Left kidney (tissue), 8 donors: ENCODE measurements at places on chromosomes 5 and 9.

- no peak for DNase-seq
These were observed 34.3 kb downstream of the MRPL36 start for GRCh38 chr5:1765141-1765879.

DNA sequence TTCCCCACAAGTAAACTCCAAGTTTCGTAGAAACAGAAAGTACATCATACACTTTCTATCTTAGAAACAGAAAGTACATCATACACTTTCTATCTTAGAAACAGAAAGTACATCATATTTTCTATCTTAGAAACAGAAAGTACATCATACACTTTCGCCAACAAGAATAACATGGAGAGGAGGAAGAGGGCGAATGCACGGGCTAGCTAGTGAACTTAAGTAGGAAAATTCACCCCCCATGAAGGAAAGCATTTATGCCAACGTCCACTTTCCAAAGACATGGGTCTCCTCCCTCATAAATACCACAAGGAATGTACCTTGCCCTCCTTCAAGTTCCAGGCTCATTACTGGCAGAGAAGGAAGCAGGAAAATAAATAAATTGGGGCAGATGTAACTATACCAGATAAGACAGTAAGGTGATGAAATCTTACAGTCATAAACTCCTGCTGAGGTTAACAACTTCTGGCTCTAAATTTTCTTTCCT, 64.7 kb downstream of the FRMD3 start:
- DNase-seq = no peak

GRCh38 chr5:142014911-142015584, 2.2 kb upstream of the GNPDA1 start:
- DNase-seq = no peak

DNA sequence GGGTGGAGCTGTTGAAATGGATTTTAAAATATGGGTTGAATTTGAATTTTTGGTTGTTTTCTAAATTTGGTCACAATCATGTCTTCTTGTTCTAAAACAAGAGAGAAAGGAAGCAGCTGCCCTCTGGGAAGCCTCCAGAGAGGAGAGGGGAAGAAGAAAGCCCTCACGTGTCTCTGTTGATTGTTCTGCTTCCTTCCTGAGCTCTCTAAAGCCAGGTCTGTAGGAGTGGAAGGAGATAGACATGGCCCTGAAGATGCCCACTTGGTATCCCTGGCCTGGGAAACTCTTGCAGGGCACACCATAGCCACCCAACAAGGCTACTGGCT, 59.6 kb downstream of the GALNT12 start:
- DNase-seq = no peak

DNA sequence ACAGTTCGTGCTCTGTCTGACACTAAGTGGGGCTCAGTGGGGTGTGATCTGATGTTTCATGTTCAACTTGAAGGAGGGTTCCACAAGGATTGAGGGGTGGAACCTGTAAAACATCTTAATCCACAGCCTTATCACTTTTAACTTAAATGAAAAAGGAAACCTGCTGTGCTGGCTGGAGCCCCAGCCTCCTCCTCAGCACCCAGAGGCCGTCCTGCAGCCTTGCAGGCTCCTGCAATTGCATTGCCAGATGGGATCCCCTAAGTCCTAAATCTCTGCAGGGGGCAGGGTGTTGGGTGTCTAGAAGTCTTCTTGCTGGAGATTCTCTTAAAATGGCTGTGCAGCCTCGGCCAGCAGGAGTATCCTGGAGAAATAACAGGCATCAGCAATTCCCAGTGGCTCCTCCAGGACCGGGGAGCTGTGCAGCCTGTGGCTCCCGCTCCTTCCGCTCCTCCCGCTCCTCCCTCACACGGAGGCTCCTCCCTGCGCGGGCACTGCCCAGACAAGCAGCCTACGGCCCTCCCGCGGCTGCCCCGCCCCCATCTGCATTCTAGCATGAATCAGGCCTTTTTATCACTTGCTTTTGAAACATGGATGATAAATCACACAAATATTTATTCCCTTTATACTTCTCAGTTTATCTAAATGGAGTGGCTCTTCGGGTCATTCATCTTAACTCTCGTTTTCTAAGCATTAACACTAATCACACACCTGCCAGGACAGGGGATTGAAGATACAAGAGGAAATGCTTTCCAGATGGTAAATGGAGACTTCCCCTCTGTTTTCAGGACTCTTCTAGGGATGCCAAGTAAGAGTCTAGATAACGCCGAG, 131.0 kb downstream of the ADAMTS16 start:
- DNase-seq = peak; percentile 49

DNA sequence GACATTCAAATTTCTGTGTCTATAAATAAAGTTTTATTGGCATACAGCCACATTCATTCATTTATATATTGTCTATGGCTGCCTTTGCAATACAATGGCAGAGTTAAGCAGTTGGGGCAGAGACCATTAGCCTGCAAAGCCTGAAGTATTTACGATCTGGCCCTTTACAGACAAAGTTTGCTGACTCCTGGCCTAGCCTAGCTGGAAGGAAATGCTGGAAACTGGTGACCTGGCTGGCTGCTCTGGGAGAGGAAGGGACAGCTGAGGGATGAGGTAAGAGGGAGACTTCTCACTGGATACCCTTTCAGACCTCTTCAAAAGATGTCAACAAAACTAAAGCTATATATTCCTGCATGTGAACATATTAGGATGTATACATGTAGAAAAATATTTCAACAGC, 66.0 kb upstream of the PPARGC1B start:
- no peak for DNase-seq

- no peak for DNase-seq
These were observed 6.1 kb upstream of the RASGEF1C start for GRCh38 chr5:180214870-180215770.

GRCh38 chr5:68405026-68405684, 189.6 kb downstream of the PIK3R1 start:
- DNase-seq = no peak

DNA sequence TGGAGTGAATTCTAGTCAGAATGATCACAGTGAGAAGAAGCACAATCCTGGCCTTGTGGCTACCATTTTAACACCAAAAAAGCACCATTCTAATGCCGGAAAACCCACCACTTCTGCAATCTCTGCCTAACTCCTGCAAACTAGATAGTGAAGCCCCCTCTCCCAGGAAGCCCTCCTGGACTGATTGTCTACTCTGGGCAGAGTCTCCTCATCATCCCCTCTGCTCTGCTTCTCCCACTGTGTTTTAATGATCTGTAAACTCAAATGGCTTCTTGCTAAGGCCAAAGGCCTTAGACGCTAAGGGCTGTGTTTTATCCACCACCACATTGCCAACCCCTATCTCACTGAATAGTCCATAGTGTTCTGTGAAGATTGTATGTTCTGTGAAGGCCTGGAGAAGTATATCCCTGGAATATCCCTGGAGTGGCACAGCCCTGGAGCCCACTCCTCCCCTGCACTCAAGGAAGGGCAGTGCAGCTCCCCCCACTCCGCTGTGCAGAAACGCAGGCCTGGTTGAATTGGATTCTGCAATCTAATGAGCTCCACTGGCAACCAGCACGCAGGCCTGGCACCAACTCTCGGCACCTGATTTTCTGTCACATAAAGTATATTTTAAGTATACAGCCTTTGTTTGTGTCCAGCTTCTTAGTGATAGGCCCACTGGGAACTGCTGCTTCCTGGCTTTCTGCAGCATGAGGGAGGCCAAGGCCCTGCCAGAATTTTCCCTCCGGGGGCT, 126.3 kb downstream of the ATPSCKMT start:
- no peak for DNase-seq

DNA sequence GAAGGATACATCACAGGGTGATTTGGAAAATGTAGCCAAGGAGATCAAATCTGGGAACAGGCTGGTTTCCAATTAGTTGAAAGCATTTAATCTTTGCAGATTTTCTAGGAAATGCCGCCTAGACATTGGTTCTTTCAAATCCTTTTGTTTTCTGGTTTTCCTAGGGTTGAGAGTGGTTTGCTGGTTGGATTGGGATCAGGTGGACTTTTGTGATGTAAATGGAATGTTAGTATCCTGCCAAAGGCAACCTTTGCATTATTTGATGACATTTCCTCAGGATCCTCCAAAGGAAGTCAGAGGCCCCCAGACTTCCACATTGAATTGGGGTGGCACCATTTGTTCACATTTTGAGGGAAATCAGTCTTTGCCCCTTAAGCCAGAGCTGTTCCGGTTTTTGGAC, 245.5 kb upstream of the RPS23 start:
- DNase-seq = no peak

DNA sequence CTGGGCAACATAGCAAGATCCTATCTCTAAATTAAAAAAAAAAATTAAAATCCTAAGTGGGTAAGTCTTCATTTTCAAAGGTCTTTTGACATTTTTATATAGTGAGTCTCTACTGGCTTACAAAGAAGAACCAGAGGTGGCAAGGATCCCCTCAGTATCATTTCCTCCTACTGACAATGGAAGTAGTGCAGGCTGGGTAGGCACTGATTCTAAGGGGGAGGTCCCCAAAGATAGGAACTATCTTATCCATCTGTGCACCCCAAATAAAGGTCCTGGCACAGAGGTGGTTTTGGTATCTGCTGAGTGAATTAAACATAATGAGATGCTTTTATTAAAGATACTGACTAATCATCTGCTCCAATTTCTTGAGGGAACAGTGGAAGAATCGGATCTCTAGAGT, 4.2 kb downstream of the FAM193B start:
- no peak for DNase-seq

- no peak for DNase-seq
These were observed 58.6 kb downstream of the PTCD2 start for GRCh38 chr5:72378639-72379289.

GRCh38 chr9:132486706-132487350, 76.8 kb downstream of the CFAP77 start:
- DNase-seq = peak; percentile 52

- DNase-seq = peak; percentile 80
These were observed 47.3 kb upstream of the PHYKPL start for GRCh38 chr5:178279723-178280438.

GRCh38 chr5:38208782-38209378, 49.5 kb upstream of the EGFLAM start:
- DNase-seq = no peak

GRCh38 chr9:90019626-90020025, 414.8 kb downstream of the GADD45G start:
- DNase-seq = no peak

GRCh38 chr9:91741522-91741921, 208.5 kb downstream of the ROR2 start:
- DNase-seq = no peak

- DNase-seq = peak; percentile 41
These were observed 860.8 kb upstream of the DMAC1 start for GRCh38 chr9:8660383-8660782.

- no peak for DNase-seq
These were observed 15.4 kb upstream of the SH3PXD2B start for GRCh38 chr5:172469697-172470096.

GRCh38 chr5:14847471-14847870, 24.1 kb downstream of the ANKH start:
- no peak for DNase-seq

- peak; percentile 86 for DNase-seq
These were observed 251.5 kb downstream of the FSTL4 start for GRCh38 chr5:133360693-133361472.

- DNase-seq = no peak
These were observed 40.1 kb downstream of the PPARGC1B start for GRCh38 chr5:149770236-149770635.

DNA sequence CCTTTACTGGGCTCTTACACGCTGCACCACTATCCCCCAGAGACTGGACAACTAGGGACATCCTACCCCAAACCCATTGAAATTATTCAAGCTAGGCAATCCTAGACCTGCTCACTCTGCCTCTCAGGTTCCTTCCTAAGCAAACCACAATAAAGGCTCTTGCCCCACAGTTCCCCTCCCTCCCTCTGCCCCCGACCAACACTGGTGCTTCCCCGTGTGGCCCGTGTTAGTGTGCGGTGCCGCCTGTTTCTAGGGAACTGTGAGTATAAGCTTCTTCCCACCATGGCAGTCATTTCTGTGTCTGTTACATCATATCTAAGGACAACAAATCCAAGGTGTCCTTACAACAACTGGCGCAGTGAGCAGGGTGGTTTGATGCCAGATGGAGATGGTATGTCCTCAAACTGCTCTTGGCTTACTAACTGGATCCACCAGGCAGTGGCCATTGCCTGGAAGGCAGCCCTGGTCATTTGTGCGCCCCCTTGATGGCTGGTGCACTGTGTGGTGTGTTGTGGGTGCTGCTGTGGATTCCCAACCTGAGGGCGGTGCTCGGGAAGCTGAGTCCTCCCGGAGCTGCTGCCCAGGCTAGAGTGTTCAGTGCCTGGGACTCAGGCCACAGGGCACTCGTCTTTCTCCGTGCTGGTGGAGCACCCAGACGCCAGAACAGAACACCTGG, 8.4 kb upstream of the MXD3 start:
- no peak for DNase-seq

GRCh38 chr9:131094622-131095021, 1.7 kb upstream of the AIF1L start:
- DNase-seq = no peak

DNA sequence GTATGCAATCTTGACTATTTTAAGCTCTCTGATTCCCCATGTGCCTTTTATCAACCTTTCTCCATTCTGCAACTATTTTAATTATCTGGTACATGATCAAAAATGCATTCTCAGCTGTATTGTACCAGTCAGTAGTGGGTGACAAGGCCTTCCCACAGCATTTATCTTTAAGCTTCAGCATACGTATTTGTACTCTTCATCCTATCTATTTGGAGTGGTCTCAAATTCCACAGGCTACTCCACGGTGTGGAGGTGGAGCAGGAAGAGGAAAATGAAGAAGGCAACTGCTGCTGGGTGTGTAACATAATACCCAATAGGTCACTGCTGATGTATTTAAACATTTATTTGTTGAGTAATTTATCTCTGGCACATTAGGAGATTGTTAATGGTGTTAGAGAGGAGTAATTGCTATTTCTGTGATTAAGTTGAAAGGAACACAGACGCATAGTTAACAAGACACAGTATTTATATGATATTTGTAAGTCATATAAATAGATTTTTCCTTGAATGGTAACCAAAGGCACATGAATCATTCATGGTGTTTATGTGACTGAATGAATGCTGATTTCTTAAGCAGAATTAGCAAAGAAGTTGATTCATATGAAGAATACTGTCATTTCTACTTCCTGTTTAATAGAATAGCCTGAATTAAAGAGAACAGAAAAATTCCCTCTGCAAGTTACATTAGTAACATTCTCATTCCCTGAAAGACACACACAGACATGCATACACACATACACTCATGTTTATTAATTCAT, 153.8 kb upstream of the NR3C1 start:
- DNase-seq = no peak

GRCh38 chr5:156036640-156037039, 290.3 kb upstream of the SGCD start:
- DNase-seq = no peak

DNA sequence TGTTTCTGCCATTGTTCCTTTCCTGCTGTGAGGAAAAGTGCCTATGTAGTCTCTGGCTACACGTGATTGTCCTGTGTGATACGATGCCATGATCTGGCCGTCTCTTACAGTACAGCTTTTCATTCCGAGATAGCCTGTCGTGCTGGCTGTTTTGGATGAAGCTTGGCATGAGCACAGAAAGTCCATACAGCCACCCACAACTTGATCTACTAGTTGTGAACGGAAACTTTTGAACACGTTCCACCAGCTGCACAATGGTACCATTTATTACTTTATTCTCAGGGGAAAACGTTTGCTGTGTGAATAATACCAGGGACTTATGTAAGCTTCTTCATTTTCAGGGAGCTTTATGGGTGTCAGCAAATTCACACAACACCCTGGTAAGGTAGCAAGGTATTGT, 217.6 kb upstream of the ANKRD55 start:
- DNase-seq = no peak

GRCh38 chr5:94968507-94969095, 316.3 kb downstream of the MCTP1 start:
- peak; percentile 64 for DNase-seq
